ENCODE measurements at places on chromosomes 2 and 18.

- no peak for DNase-seq
Observed at GRCh38 chr2:129705085-129705484, 274.4 kb upstream of the RAB6C start.

- no peak for DNase-seq
Observed at GRCh38 chr2:70532244-70532935, 21.2 kb downstream of the TGFA start.

GRCh38 chr18:70158992-70159717, 46.3 kb downstream of the RTTN start:
- no peak for DNase-seq

DNA sequence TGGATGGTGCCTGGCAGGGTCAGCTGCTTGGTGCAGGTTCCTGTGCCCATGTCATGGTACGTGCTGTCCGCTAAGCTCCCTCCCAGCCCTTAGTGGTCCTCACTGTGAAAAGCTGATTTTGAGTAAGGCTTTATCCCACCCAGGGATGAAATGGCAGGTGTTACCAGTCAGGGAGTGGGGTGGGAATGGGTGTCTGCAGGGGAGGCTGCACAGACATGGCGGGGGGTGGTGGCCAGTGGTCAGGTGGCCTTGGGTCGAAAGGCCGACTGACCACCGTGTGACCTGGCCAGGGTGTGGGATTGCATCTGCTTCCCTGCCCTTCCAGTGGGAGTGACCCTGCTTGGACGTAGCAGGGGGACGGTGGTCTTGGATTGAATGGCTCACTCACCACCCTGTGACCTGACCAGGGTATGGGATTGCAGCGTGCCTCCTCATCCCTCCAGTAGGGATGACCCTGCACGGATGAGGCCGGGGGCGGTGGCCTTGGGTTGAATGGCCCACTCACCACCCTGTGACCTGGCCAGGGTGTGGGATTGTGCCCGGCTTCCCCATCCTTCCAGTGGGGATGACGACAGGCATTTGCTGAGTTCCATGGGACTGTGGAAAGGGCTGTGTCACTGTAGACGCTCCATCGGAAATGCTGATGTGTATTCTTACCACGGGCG, 29.8 kb downstream of the AGAP1 start:
- no peak for DNase-seq

DNA sequence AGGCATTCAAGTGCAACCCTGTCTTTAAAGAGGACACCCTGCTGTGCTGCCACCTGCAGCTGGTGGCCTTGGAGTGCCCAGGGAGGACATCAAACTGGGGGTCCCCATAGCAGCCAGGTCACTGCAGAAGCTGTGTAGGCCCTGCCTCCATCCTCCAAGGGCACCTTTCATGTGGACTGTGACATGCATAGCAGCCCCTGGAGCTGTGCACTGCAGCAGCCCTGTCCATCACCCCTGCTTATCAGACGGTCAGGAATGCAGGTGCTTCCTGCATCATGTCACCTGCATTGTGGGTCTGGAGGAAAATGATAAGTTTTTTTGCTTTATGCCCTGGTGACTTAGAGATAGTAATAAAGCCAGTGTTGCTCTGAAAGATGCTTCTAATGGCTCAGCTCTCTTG, 155.7 kb downstream of the DYSF start:
- DNase-seq, result no peak

DNA sequence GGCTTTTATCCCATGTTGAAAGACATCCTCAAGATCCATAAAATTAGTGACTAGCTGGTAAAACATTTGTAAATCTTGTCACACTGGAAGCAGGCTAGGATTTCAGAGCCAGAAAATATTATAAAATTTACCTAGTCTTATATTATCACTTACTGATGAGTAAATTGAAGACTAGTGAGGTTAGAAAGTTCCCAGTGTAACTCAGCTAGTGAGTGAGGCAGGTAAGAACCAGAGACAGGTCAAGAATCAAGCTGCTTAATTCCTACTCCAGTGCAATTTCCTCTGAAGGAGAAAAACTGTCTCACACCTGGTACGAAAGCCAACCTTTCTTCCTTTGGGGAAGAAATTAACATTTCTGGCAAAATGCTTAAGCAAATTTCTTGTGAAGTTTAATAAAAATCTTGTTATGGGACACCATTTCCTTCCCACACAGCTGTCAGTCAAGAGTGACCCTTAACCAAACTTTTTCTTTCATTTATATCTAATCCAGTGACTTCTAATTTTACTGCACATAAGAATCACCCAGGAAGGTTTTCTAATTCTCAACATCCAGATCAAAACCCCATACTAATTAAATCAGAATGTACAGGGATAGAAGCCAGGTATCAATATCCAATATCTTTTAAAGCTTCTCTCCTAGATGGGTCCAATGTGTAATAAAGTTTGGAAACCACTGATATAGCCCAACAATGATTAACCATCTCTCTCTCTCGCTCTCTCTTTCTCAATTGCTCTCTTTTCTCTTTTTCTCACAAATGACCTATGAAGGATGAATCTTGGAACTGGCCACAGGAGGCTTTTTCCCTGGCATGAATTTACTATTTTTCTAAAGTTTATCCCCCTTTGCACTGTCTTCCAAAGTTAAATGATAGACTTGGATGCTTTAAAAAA, 264.3 kb upstream of the SLC39A10 start:
- no peak for DNase-seq

- DNase-seq, result no peak
Observed at GRCh38 chr18:78242254-78242643, 737.4 kb upstream of the SALL3 start.

- peak; percentile 34 for DNase-seq
Observed at GRCh38 chr2:120436885-120437603, 91.1 kb downstream of the INHBB start.

DNA sequence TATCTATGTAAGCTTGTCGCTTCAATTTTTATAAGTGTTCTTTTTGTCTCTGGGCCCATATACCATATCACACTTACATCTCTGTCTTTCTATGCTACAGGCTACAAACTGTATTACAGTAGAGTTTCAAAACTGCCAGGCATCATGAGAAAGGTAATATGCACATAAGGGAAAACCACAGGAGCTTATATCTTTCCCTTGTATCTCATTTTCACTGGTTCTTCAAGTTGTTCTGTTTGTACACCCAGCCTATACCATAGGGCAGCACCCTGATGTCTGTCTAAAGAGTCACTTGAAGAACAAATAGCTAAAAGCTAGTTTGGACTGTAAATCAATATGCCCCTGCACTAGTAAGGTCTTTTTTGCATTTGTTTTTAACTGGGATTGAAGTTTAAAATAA, 366.7 kb downstream of the FIGN start:
- no peak for DNase-seq

DNA sequence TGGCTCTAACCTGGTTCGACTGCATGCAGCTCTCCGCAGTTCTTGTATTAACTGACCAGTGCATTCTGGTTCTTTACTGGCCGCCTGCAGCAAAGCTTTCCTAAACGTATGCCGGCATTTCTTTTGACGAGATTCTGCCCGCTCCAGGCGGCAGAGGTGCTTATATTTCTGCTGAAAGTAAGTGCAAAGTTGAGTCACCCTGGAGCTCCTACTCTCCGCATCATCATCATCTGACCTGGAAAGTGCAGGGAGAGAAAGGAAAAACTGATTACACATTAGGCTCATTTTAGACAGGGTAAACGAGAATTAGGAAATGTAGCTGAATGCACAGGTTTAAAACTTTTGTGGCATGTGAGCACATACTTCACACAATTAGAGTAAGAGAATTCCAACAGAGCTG, 57.9 kb downstream of the INO80D start:
- no peak for DNase-seq

GRCh38 chr2:68318914-68319397, 793 bp downstream of the CNRIP1 start:
- DNase-seq, result no peak

GRCh38 chr2:173962583-173963110, 2.5 kb downstream of the SP3 start:
- no peak for DNase-seq

GRCh38 chr2:181314551-181314950, 142.6 kb upstream of the ITGA4 start:
- DNase-seq, result no peak

DNA sequence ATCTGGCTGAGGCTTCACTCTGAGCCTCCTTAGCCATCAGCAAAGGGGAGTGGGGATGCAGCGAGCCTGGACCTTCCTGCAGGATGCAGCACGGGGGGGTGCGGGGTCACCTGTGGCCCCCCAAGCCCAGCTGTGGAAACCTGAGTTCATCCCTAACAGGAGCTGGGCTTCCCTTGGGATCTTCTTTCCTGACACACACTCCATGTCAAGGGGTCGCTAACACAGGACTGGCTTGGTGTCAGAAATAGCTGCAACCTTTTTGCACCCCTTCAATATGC, 174.7 kb downstream of the RTP5 start:
- DNase-seq, result no peak

DNA sequence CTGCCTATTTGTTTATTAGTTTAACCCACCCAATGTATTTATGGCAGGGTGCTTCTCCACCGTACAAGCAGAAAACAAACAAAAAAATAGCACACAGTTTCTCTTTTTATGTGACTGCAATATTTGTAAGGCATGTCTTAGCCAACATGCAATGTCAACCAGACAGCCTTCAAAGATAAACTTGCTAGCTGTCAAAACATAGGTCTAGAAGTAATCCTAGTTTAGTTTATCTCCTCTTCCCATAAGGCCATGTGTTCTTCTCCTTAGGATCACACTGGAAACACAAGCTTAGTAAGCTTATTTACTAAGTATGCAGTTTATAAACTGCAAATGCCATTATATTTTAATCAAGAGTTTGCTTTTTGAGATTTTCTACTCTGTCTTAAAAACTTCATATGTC, 75.6 kb downstream of the LDAH start:
- no peak for DNase-seq

DNA sequence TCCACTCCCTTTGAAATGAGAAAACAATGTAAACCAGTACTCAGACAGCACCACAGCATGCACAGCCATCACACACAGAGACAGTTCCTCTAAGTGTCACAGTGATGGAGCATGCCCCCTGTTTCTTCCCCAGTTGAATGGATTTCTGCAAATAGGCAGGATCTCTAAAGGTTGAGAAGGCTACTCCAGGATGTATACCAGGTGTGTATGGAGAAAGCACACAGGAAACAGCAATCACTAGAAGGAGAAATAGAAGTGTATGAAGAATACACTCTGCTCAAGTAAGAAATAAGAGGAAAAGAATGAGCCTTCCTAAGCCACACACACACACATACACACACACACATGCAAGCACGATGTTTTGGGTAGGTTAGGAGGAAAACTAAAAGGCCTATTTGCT, 38.6 kb upstream of the BZW1 start:
- DNase-seq, result no peak

DNA sequence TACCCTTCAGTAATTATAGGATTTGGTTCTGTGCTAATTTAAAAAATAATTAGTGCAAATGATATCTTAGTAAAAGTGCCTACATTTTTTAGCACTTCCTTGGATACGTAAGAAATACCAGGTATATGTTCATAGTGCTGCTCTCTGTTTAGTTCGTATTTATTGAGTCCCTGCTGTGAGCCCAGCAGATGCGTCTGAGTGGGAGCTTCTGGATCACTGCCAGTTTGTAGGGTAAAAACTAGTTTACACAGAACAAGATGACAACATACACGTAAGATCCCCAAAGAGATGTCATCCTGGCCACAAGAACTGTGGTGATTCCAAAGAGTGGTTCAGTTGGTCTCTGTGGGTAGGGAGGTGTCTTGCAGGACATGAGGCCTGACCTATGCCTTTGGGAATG, 103.2 kb downstream of the CTIF start:
- DNase-seq, result no peak

DNA sequence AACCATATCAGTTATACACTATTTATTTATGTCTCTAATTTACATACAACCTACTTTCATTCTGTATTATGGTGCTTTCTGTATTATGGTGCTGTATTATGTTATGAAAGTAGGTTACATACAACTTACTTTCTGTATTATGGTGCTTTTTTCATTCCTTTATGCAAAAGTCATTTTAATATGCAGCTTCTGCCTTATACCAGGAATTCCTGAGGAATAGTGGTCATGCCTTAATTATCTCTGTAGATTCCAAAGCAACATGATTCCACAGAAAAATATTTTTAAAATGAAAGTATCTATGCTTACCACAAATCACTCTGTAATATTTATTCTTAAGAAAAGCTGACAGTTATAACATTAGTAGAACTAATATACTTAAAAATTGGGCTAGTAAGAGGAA, 922.0 kb upstream of the NRXN1 start:
- DNase-seq, result no peak

DNA sequence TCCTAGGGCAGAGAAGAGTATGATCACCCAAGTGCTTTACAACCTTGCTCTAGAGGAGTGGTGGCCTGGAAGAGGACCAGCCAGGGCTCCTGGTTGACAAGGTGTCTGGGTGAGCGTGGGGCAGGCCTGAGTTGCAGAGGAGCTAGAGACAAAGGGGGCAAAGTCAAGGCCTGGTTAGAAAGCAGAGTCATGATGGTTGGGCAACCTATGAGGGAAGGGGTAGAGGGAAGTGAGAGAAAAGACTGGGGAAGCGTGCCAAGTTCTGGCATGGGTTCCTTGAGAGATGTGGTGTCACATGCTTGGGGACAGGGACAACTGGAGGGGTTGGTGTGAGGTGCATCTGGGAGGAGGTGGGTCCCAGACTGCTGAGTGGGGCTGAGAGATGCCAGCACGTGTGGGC, 13.5 kb downstream of the ZFP36L2 start:
- no peak for DNase-seq

DNA sequence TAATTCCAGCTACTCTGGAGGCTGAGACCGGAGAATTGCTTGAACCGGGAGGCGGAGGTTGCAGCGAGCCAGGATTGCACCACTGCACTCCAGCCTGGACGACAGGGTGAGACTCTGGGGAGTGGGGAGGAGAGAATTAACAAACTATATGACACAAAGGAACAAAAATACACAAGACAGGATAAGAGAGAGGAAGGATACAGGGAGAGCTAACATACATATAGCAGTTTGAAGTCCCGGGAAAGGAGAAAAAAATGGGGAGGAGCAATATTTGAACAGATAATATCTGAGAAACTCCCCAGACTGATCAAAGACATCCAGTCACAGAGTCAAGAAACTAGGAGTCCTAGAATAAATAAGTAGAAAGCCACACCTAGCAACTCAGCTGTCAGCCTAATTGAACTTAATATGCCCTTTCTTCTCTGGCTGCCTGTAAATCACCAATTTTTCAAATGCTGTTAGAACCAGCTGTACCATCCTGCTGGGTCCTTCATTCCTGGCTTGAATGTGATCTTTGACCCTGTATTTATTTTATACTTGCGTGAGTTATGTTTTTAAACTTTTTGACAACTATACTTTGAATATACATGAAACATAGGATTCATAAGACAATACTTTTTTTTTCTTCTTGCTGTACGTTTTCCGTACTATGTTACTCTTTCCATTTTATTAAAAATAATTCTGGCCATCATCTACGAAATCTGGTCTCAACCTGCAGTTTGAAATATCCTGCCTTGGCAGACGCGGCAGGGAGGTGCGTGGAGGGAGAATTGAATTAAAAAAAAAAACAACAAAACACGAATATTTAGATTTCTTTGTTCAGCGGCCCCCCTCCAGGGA, 876 bp upstream of the CYP27A1 start:
- no peak for DNase-seq

- no peak for DNase-seq
Observed at GRCh38 chr2:28322981-28323396, 69.7 kb upstream of the FOSL2 start.

DNA sequence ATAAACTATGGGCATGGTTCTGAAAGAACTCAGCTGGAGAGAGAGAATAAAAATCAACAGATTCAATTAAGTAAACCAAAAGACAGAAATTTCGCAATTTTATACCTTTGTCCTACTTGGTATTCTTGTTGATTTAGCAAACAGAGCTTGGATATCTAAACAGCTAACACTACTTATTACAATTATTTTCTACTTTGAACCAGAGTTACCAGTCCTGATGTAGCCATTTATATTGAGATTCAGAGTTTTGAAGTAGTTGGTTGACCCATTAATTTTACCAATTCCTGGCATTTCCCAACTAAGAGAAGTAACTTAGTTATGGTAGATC, 48.9 kb downstream of the ASXL2 start:
- no peak for DNase-seq
